ENCODE measurements at places on chromosomes 6 and 20. TPM values are rescaled to one million over a fixed set of nuclear protein-coding genes. Genes with fewer than 3 reads are reported as not detected.
A peak's percentile ranks its signal among the peaks of the same experiment; 100 is the strongest.

NUS1 gene
- 28.1 TPM for total RNA-seq

CTAGE9 gene
- not detected for total RNA-seq

ABHD16B gene
- not detected for total RNA-seq

BMP5 gene
- total RNA-seq: not detected

DLK2 gene
- not detected for total RNA-seq

MAK gene
- total RNA-seq: not detected

DNA sequence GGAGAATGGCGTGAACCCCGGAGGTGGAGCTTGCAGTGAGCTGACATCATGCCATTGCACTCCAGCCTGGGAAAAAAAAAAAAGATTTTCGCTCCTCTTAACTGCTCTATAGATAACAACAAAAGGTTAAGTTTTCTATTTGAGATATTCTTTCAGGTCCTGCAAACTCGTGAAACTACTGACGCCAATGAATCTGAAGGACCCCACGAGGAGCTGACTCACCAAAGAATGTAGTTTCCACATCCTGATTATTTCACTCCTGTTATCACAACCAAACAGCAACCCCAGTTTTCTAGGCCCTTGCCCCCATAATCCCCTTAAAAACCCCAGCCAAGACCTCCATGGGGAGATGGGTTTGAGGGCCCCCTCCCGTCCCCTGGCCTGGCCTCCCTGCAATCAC lies 58.7 kb downstream of the OTOR start:
- DNase-seq: no peak

GRCh38 chr20:44018942-44019637 lies 104.4 kb downstream of the TOX2 start:
- DNase-seq: no peak

- no peak for DNase-seq
Measured at GRCh38 chr6:96702626-96703025, 134.7 kb downstream of the GPR63 start.

DNA sequence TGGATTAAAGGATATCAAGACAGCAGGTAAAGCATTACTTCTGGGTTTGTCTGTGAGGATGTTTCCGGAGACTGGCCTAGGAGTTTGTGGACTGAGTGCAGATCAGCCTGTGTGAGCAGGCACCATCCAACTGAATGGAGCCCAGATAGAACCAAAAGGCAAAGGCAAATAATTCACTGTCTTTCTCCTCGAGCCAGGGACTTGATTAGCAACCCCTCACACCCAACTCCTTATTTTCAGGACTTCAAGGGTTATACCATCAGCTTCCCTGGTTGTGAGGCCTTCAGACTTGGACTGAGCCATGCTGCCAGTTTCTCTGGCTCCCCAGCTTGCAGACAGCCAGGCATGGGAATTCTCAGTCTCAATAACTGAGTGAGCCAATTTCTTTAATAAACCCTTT lies 19.3 kb downstream of the PSMB1 start:
- DNase-seq: no peak

GRCh38 chr20:39822667-39823066 lies 860.5 kb downstream of the DHX35 start:
- DNase-seq: no peak

DNA sequence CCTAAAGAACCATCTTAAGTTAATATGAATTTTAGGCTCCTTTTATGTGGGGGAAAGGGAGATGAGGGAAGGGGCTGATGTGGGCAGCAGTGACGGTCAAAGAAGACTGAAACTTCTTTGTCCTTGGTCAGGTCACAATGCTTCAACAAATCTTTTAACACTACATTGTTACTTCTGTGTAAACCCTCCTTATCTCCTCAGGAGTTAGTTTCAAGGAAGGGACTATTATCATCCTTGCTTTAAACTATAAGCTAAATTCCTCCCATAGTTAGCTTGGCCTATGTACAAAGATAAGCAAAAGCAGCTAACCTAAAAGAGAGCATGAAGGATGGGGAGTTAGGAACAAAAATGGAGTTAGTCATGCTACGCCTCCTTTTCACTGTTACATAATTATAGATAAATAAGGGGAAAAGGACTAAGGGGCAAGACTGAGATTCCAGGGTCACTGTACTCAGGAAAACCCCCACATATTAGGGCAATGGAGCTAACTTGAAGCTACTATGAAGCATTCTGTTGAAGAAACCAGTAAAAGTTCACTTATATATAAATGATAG lies 172.7 kb upstream of the RUNX2 start:
- DNase-seq: no peak

GRCh38 chr20:7866285-7866684 lies 74.0 kb downstream of the HAO1 start:
- DNase-seq: no peak

DNA sequence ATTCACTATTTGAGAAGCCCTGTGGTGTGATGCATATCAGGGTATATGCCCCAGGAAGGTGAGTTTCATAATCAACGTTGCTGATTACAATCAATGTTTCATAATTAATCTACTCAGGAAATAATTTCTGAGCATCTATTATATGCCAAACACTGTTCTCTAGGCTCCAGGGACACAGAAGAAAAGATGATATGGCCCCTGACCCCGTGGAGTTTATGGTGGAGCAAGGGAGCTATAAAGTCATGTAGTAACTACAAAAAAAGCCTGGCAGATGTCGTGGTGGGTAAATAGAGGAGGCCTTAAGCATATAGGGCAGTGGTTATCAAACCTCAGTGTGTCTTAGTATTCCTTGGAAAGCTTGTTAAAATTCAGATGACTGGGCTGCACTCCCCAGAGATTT lies 40.1 kb upstream of the BCAS1 start:
- DNase-seq: no peak

DNA sequence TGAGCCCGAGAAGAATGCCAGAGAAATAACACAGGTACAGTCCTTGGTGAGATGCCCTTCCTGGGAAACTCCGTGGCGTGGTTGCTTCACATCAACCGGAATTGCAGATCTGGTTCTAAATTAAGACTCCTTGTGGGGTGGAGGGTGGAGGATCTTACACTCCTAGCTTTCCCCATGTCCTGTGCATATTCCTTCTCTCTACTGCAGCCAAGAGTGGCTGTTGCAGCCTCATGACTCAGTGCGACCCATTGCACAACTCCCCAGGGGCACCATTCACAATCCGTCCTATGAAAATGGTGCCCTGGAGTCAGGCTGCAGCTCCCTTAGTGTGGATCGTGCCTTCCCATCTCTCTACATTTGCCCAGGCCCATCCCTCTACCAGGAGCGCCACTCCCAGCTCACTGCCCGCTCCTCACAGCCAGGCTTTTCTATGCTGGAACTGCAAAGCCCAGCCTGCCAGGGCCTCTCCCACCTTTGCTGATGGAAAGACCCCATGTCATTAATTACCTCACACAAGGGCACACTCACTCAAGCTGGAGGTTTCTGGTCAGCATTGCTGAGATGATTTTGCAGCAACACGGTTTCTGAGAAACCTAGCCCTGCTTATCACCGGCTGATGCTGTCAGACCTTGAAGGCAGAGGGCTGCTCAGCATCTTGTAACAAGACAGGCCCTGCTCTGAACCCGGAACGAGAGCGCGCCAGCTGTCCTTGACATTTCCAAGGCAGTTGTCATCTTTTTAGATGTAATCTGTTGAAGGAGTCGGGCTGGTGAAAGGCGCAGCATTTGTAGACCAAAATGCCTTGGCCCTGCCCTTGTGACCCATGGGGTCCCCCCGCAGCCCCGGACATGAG lies 39.7 kb downstream of the SIRPA start:
- DNase-seq: no peak

DNA sequence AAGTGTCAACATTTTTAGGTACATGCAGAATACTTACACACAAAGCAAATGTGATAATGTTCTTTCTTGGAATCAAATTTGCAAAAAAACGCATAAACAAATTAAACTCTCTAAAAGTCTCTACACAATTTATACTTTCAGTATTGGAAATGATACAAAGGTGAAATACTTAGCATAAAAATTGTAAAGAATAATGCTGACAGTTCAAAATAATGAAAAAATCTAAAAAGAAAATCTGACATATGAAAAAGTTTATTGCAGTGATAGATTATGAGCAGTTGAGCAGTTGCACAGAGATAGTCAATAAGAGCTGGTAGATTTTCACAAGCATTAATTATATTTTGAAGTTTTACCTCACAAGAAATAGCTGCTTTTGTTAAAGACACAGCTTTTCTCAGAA lies 1176.4 kb upstream of the EYS start:
- DNase-seq: no peak

DNA sequence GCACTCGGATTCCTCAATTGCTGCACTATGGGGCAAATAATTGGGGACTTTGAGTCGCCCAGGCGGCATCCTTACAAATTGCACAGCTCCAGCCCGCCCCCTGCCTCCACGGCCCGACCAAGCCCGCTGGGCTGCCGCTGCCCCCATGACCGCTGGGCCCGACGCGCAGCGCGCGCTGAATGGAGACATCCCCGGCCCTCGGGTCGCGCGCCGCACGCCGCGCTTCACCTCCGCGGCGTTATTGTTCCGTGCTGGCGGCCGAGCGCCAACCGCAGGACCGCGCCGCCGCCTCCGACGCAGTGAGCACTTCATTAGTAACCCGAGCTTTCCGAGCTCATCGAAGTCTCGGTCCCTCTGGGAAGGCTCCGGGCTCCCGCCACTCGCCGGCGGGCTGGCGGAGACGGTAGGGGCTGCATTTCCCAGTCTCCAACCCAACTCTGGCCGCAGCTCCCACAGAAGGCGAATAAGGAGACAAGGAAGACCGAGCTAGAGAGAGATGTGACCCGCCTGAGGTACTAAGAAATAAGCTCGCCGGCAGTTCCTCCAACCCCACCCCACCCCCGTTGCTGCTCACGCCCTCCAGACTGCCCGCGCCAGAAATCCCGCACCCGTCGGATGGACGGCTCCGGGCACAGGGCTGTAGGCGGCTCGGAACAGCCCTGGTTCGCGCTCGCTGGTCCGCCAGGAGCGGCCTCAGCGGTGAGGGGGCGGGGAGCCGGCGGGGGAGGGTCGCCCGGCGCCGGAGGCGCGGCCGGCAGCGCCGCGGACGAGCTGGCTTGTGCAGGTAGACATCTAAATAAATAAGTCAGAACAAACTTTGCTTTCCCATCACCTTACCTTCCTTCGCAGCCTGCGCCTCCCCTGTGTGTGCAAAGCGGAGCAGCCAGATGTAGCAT lies 703 bp downstream of the EPHA7 start:
- peak; percentile 86 for DNase-seq
